ENCODE measurements at places on chromosomes 3 and 15. TPM values are rescaled to one million over a fixed set of nuclear protein-coding genes. Genes with fewer than 3 reads are reported as not detected.

Gene XIRP1
- total RNA-seq: not detected

Gene NEDD4
- 30.5 TPM for total RNA-seq

Gene CASR
- total RNA-seq: not detected

Gene AP3B2
- 1.4 TPM for total RNA-seq

Gene RETNLB
- not detected for total RNA-seq

Gene PAK2
- 38.0 TPM for total RNA-seq

Gene CNTN4
- not detected for total RNA-seq

Gene RHCG
- not detected for total RNA-seq

Gene CGNL1
- 4.7 TPM for total RNA-seq

Gene TSC22D2
- total RNA-seq: 18.2 TPM

Gene GLCE
- total RNA-seq: 14.9 TPM

Gene C3orf49
- total RNA-seq: not detected

Gene TBL1XR1
- 541 TPM for total RNA-seq

Gene CTSH
- total RNA-seq: 4.8 TPM

Gene CPEB1
- total RNA-seq: 36.4 TPM

Gene CHRD
- total RNA-seq: 1.7 TPM

Gene HES1
- 92.6 TPM for total RNA-seq

Gene IFT57
- 71.9 TPM for total RNA-seq

Gene KLF15
- total RNA-seq: 2.2 TPM

Gene AGBL1
- total RNA-seq: not detected

Gene CLCN2
- total RNA-seq: 3.1 TPM

Gene TAGLN3
- not detected for total RNA-seq

Gene PXYLP1
- 32.7 TPM for total RNA-seq

Gene HDC
- total RNA-seq: not detected

Gene CCR3
- total RNA-seq: 0.13 TPM

Gene HRG
- not detected for total RNA-seq

Gene CPNE9
- not detected for total RNA-seq

Gene IQCH
- 4.2 TPM for total RNA-seq

Gene CSPG5
- total RNA-seq: 0.11 TPM

Gene MINDY4B
- total RNA-seq: not detected

Gene GOLGA8T
- not detected for total RNA-seq

Gene CYP8B1
- not detected for total RNA-seq

Gene FSD2
- not detected for total RNA-seq

Gene PLA2G4E
- not detected for total RNA-seq

Gene C2CD4A
- 0.26 TPM for total RNA-seq

Gene TMC3
- not detected for total RNA-seq

Gene CCR9
- not detected for total RNA-seq

Gene NTRK3
- 0.13 TPM for total RNA-seq

Gene PIK3CB
- 19.2 TPM for total RNA-seq

Gene TYRO3
- total RNA-seq: 4.8 TPM
